Sciatic nerve (tissue), 2 donors: ENCODE measurements at places on chromosomes 5 and 9. TPM values are rescaled to one million over a fixed set of nuclear protein-coding genes. Genes with fewer than 3 reads are reported as not detected.

Gene SAXO1
- total RNA-seq = 0.49 TPM

Gene IFNA2
- not detected for total RNA-seq

Gene FOXD4
- total RNA-seq = 0.45 TPM

Gene ADAMTS16
- total RNA-seq = 2.7 TPM

Gene STPG3
- total RNA-seq = not detected
